ENCODE measurements at places on chromosomes 3 and 15.

GRCh38 chr15:49964551-49964950 is 154.5 kb downstream of the ATP8B4 start:
- DNase-seq: no peak

GRCh38 chr3:8745619-8746370 is 12.2 kb downstream of the CAV3 start:
- DNase-seq: no peak

DNA sequence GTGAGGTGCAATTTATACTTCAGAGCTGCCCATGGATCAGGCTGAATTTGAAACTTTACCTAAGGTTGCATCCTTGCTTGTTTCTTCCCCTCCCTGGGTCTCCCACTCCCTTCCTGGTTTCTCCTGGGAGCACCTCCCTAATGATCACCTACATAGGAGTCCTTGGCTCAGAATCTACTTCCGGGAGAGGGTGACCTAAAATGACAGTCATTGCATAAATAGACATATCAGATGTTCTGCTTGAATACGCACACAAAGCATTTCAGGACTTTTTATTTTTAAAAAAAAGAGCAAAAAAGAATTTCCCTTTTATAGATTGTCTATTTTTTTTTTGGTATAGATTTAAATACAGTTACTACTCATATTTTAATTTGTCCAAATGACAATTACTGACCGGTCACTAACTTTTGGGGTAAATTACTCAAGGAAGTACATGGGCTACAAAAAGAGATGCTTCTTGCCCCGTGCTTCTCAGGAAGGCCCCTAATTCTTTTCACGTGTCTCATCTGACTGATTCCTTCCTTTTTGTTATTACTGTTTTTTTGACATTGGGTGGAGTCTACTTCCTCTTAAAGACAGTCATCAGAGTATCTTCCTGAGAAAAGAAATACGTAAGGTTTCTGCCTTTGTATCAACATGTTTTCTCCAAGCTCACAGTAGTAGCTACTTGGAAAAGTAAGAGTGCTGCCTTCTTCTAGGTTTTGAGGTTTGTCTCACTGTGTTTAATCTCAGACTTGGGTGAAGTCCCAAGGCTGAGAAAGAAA is 4.9 kb upstream of the MYZAP start:
- no peak for DNase-seq

GRCh38 chr15:80496096-80496495 is 91.9 kb downstream of the ARNT2 start:
- DNase-seq: no peak

All from GM18507 (cell line).